Stimulated activated CD8-positive, alpha-beta memory T cell treated with anti-CD3 and anti-CD28 coated beads, Interleukin-15, amount 100 ng/mL, for 4 hours (primary cell): ENCODE measurements at places on chromosomes 2 and 18.

- no peak for DNase-seq
Observed at GRCh38 chr2:144201126-144201525, 318.8 kb downstream of the ZEB2 start.

DNA sequence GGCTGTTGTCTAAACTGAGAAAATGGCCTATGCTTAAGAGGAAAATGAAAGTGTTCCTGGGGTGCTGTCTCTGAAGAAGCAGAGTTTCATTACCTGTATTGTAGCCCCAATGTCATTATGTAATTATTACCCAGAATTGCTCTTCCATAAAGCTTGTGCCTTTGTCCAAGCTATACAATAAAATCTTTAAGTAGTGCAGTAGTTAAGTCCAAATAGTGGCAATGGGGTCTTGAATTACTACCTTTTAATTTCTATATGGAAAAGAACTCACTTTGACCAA is 13.8 kb upstream of the ALLC start:
- DNase-seq, result no peak

GRCh38 chr2:40304340-40304739 is 147.6 kb downstream of the SLC8A1 start:
- no peak for DNase-seq

GRCh38 chr2:75311993-75312392 is 112.7 kb upstream of the TACR1 start:
- DNase-seq, result no peak

DNA sequence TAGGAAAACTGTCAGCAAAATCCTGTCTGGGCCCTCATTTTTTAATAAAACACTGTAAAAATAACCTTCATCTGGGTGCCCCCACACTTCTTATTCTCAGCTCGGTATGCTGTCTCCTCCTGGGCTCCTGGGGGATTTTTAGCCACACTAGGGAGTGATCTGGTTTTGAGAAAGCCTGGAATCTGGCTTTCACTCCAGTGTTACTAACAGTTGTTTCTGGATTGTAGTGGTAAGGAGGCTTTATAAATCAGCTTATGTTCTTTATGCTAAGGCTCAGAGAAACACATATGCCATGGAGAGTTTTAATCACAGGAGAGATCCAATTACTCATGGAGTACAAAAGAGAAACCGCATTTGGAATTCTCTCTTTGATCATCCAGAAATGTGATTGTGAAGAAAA is 744.3 kb upstream of the SOX11 start:
- DNase-seq, result no peak

- DNase-seq, result no peak
Observed at GRCh38 chr2:46342566-46343315, 45.5 kb downstream of the EPAS1 start.

- DNase-seq, result no peak
Observed at GRCh38 chr2:174745142-174745541, 19.1 kb downstream of the CHRNA1 start.

GRCh38 chr2:20758997-20759396 is 63.9 kb downstream of the LDAH start:
- no peak for DNase-seq

DNA sequence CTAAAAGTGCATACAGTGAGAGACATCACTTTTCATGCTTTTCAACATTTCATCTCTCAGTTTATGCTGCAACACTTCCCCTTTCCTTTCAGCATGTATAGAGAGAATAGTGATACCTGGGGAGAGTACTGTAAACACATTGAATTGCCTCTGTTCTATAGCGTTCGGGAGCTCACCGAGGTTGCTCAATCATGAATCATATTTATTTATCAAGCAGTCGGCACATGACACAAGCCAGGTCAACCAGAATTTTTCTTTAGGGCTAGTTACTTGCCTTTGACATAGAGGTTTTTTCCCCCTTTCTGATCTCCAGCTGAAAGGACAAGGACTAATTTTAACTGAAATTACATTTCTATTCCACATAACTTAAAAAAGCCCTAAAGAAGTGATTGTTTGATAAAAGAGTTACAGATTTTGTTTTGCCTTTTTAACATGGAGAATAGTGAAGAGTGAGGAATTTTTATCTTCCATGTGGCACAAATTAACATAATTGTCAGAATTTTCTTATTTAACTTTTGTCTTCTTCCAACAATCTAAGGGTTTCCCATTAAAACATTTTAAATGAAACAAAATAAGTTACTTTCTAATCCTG is 690.9 kb upstream of the TMEFF2 start:
- no peak for DNase-seq

- no peak for DNase-seq
Observed at GRCh38 chr2:172734711-172735581, 699 bp upstream of the RAPGEF4 start.

DNA sequence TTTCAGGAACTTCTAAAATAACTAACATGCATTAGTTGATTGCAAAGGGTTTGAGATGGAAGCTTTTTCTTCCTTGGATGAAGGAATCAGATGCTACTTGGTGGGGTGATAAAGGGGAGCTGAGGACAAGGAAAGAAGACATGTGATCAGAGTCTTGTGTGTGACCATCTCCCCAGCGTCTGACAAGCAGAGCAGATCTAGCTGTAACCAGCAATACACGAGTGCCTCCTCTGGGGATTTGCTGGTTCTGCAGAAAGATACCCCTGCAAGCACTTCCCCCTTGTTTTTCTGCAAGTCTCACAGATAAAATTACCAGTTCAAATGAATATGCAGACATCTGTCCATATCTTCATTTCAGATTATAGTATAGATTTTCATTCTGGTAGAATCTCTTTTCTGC is 2.7 kb downstream of the CDH7 start:
- no peak for DNase-seq

GRCh38 chr18:5662586-5663090 is 118.8 kb upstream of the EPB41L3 start:
- DNase-seq, result no peak

GRCh38 chr2:146997945-146998344 is 846.9 kb upstream of the ACVR2A start:
- no peak for DNase-seq

- no peak for DNase-seq
Observed at GRCh38 chr2:217949447-217949846, 53.3 kb downstream of the TNS1 start.

- no peak for DNase-seq
Observed at GRCh38 chr2:88738271-88738670, 46.8 kb downstream of the RPIA start.

GRCh38 chr2:108640731-108641130 is 78.6 kb upstream of the RANBP2 start:
- no peak for DNase-seq

DNA sequence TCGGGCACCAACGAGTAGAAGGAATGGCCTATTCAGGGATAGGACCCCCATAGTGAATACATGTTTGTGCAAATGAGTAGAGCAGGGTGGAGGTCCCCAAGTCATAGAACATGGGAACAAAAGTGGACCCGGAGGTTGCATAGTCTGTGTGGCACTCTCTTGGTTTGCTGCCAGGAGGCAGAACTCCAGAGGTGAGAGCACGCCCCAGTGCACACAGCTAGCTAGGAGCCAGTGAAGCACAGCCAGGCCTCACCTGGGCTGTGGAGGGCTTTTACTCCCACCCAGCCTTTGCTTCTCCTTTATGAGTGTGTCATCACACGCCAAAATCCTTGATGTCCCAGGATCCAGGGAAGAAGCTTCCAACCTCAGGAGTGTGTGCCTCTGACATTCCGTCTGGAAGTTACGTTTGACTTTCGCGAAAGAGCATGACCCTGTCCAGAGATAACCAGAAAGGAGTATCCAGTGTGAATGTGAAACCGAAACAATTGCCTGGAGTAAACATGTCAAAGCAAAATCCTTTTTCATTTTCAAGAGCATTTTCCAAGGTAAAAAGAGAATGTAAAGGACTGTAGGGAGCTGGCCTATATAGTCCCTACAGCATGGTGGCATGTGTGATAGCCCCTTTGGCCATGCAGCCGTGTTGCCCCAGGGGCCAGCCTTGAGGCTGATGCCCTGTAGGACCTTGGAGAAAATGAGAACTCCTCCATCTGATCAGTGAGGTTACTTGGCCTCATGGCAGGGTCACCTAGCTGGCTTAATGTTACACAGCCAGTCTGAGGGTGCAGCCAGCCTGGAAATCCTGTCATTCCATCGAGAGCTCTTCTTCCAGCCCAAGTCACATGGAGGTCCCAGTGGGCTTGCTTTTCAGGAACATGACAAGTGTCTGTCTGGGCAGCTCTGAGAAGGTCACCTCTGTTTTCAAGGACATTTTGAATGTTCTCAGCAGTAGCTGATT is 8.8 kb downstream of the TRIB2 start:
- DNase-seq, result no peak

DNA sequence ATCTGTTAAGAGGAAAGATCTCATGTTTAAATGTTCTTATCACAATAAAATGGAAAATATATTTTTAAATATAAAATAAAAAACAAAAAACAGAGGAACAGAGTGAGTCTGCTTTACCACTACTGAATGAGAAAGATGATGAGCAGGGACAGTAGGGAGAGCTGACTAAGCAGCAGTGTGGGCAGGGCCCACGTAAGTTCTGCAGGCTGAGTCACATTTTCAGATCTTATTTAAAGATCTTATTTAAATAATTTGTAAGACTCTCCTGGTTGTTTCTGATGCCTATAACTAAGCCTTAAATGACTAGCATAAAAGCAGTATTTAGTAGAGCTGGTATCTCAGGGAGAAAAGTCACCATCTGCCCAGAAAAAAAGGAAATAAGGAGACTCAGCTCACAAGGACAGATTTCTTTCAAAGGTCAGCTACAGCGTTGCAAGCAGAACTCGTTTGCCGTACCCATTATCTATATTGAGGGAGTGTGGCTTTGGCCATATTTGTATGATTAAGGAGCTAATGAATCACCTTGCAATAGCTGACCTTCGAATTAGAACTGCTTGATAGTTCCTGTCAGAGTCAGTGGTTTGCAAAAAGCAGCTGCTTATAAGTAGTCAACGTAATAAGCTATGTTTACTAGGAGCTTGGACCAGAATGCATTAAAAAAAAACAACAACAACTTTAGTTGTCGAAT is 322.1 kb upstream of the CHAC2 start:
- no peak for DNase-seq

DNA sequence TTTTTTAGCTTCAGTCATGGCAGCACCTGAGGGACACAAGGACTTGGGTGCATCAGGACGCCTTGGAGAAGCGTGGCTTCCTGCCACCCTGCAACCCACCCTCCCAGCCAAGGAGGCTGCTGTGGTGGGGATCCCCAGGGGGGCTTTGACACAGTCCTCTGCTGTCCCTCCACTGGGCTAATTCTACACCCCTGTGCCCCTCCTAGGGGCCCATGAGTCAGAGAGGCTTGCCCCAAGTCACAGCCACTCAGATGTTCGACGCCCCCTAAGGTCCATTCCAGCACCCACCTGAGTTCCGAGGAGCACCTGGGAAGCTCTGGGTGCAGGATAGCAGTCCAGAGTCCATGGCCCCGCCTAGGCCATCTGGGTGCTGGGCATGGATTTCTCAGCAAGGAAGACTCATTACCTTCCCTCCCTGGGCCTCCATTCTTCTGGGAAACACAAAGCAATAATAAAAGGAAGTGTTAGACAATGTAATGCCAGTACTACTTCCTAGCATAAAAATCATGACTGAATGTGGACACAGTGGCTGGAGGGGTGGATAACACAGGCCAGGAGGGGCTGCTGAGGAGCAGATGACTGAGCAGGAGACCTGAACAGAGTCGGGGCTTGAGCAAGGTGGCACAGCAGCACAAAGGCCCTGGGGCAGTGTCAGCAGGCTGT is 3.7 kb downstream of the ALPG start:
- DNase-seq, result no peak

- DNase-seq, result no peak
Observed at GRCh38 chr2:181399027-181399426, 58.2 kb upstream of the ITGA4 start.

DNA sequence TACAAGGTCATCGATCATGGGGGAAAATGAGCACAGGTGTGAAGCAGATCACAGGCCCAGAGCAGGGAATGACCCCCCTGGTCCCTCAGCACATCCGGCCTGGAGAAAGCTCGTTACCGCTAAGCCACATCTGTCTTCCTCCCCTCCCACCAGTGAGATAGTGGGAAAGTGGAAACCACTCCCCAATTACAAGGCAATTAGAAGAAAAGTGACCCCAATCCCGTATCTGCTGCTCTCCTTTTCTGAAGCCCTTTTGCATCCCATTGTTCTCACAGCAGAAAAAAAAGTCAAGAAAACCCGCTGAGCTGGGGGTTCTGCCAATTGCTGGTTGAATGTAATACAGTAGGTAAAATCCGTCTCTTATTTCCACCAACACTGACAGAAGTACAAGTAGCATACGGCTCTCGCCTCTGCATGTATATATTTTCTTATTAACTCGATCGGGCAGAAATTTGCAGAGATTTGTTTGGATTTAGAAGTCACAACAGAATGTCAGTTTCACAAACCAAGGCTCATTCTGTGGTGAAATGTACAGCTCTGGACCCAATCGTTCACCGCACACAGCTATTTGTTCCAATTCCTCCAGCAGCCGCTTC is 287.0 kb downstream of the TCF4 start:
- DNase-seq, result no peak

- DNase-seq, result no peak
Observed at GRCh38 chr2:198456418-198456817, 652.0 kb downstream of the PLCL1 start.

DNA sequence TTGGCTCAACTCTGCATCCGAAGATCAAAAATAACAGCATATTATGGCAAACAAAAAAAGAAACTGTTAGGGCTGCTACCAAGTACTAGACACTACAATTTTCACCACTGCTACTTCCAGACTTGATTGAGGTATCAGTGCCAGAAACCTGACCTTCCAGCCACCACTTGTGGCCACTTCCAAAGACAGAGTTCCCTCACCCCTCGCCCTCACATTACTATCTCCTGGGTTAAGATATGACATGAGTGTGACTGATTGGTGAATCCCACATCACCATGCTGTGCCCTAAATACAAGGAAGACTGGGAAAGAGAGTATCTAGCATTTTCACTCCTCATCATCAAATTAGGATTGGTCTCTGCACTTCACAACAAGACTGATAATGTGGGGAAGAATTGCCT is 296.1 kb upstream of the NT5C1B start:
- no peak for DNase-seq

- no peak for DNase-seq
Observed at GRCh38 chr2:109535217-109535946, 78.4 kb downstream of the SEPTIN10 start.

- no peak for DNase-seq
Observed at GRCh38 chr18:74342416-74343043, 26.9 kb downstream of the C18orf63 start.

DNA sequence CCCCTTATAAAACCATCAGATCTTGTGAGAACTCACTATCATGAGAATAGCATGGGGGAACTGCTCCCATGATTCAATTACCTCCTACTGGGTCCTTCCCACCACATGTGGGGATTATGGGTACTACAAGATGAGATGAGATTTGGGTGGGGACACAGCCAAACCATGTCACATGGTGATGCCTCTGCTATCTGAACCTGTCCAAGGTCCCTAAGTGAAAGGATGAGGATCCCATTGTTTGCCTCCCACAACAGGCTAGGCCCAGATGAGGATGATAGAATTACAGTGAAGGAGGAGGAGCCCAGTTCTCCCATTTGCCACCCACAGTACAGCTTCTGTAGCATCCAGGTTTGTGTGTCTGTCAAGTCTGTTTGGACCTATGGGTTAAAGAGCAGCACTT is 65.4 kb downstream of the PRKCE start:
- DNase-seq, result no peak
